NCI-H226 (cell line): ENCODE measurements at places on chromosomes 5 and 9.
A peak's percentile ranks its signal among the peaks of the same experiment; 100 is the strongest.

DNA sequence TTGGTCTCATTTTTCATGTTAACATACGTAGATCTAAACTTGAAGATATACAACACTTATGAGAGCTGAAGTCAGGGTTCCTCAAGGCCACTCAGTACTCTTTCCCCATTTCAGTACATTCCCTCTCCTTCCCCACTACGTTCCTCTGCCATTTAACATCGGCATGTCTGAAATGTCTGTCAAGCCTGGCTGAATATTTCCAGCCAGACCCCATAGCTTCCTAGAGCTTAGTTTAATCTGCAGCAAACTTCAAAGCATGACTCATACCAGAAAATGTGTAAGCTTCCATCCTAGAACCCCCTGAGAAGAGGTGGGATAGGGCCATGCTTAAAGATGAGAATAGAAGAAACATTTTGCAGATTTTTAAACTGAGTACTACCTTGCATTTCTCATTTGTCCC lies 6.2 kb downstream of the GZMA start:
- DNase-seq = no peak

GRCh38 chr9:103978396-103978795 lies 115.7 kb upstream of the SMC2 start:
- no peak for DNase-seq

GRCh38 chr9:87063246-87063645 lies 115.9 kb upstream of the GAS1 start:
- DNase-seq = peak; percentile 61

GRCh38 chr9:120545701-120546550 lies 34.0 kb downstream of the CDK5RAP2 start:
- DNase-seq = no peak

GRCh38 chr5:50702615-50703366 lies 36.4 kb downstream of the PARP8 start:
- DNase-seq = no peak

DNA sequence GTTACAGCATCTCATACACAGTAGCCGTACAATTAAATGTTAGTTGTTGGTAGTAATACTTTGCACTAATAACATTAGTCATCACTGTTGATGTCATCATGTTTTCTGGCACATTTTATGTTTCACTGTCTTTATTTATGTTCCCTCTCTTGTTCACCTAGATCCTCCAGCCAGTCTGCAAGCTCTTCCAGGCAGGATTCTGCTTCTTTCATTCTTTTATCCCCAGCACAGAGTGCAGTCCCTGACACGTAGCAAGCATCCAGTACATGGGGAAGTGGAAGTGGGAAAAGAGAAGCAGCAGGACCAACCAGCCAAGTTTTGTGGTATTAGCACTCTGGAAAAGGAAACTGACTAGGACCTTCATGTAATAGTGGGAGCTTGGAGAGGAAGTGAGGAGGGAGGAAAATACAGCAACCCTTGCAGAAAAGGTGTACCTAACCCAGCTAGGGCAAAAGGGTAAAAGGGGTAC lies 89.7 kb upstream of the SLC44A1 start:
- no peak for DNase-seq

DNA sequence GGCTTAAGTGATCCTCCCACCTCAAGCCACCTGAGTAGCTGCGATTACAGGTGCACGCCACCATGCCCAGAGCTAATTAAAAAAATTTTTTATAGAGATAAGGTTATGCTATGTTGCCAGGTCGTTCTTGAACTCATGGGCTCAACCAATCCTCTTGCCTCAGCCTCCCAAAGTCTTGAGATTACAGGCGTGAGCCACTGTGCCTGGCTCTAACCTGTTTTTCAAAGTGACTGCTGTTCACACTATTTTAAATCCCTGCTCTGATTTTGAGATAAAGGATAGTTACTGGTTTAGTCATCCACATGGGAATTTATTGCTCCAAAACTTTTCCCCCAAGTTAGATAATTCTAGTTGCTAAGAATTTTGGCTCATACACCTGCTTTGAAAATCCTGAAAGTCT lies 48.2 kb upstream of the MTMR12 start:
- peak; percentile 36 for DNase-seq

DNA sequence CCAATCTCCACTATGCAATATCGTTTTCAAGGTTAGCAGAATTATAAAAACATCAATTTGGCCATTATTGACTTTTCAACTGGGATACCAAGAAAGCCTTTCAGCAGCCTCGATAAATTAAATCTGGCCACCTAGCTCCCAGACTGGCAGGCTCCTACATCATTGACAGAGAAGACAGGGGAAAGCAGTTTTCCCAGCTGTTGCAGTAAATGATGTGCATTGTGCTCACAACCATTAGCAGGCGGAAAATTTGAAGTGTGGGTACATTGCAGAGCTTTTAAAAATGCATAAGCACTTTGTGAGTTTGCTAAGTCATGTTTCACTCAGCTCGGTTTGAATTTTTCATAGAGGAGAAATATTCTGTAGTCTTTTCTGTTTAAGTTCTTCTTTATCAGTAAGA lies 297.9 kb downstream of the KCTD16 start:
- no peak for DNase-seq

DNA sequence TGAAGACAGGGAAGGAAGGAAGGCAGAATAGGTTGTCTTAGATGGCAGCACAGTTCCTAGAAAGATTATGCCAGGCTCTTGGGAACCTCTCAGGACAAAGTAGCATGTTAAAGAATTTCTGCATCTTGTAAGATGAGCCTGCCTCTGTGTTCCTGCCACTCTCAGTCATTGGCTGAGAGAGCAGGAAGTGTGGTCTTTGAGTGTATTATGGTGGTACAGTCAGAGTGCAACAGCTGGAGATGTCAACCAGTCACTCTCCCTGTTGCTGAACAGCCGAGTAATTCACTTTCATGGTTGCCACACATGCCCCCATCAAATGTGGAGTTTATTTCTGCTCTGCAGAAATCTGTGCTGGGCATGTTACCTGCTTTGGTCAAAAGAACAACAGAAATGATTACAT lies 659.6 kb upstream of the RIOK2 start:
- DNase-seq = no peak

GRCh38 chr5:93574491-93575305 lies 6.3 kb downstream of the NR2F1-AS1 start:
- no peak for DNase-seq

DNA sequence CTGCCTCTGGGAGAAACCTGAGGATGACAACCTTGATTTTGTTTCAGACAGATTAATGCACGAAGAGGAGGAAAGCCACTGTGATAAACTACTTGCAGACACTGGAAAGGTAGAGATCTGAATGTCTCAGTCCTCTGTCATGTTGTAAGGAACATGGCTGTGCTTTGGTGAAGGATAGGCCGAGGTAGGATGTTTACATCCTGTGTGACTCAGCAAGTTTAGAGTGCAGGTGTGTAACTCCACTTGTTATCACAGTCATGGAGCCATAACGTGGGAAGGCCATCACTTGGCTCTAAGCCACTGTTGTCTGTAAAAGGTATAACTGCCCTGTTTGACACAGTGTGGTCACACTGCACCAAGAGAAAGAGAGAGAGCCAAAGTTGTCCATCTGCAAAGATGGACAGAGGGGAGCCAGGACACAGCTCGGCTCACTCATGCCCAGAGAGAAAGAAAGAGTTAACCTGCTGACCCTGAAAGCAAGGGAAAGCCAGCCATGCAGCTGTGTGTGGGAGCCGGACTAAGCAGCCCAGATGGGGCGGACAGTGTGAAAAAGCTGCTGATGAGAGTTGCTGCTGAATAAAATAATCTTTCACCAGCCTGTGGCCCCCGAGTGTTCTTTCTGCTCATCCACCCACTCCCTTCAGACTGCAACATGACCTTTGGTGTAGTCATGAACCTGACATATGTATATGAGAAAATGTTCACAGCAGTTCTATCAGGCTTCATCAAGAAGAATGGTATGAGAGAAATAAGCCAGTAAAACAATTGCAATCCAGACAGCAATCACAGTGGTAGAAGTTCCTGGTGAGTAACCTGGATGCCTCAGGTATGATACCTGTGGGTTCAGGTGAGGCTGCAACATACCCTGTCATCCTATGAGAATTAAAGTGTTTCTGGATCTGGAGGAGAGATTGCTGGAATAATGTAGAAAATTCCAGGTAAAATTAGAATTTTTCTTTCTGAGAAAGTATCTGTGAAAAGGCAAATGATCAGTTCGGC lies 115.9 kb downstream of the TARS1 start:
- no peak for DNase-seq

- no peak for DNase-seq
Observed at GRCh38 chr5:88659529-88660263, 223.3 kb downstream of the MEF2C start.

DNA sequence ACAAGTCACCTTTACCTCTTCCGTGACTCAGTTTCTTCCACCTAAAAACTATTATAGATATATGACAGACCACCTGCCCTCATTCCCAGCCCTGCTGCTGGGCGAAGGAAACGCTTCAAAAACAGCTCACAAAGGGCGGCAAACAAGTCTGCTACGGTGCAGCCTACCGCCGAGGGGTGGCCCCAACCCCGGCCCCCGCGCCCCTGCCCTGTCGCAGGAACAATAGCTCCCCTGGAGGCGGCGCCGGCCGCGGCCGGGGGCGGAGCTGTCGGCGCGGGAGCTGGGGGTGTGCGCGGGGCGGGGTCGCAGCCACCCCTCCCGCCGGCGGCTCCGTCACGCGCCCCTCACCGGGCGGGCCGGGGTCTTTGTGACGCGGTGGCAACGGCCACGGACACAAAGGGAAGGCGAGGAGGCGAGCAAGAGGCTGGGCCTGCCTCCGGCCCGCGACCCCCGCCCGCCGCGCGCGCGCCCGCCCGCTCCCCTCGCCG lies at the start of gene TMEFF1:
Gene TMEFF1, plus strand, starts transcription at position 362 of the 488 bp plus-strand sequence. CDS start 396 bp downstream, outside the sequence.
- DNase-seq = no peak

DNA sequence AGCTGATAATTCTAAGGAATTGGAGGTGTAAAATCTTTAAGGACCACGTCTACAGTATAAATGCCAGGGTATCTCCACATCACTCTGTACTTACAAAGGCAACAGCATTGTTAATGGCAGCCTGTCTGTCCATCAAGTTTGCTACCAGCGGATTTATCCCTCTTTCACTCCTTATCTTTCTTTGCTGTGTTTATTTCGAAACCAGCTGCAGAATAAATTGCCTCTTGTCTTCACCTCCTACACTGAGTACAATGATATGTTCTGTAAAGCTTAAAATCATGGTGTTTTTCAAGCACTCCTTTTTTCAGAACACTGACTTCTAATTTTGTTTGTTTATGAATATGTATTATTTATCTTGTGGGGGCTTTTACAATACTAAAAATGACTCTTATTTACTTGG lies 1088.1 kb downstream of the NR2F1-AS1 start:
- DNase-seq = peak; percentile 34

GRCh38 chr9:97993000-97993399 lies 9.9 kb downstream of the ANP32B start:
- no peak for DNase-seq

- DNase-seq = no peak
Observed at GRCh38 chr5:121982893-121983285, 21.1 kb downstream of the SRFBP1 start.

DNA sequence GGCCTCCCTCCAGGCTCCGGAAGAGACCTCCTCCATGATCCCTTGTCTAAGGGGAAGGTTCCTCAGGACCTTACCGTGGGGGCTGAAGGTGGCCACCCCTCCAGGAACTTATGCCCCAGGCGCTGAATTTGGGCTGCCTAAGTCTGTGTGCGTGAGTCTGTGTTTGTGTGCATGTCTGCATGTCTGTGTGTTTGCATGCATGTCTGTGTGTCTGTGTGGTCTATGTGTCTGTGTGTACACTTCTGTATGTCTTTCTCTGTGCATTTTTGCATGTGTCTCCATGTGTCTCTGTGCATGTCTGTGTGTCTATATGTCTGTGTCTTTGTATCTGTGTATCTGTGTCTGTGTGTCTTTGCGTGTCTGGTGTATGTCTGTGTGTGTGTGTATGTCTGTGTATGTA lies 20.5 kb downstream of the ABO start:
- DNase-seq = no peak

GRCh38 chr5:231661-232060 lies 13.5 kb downstream of the SDHA start:
- DNase-seq = no peak

DNA sequence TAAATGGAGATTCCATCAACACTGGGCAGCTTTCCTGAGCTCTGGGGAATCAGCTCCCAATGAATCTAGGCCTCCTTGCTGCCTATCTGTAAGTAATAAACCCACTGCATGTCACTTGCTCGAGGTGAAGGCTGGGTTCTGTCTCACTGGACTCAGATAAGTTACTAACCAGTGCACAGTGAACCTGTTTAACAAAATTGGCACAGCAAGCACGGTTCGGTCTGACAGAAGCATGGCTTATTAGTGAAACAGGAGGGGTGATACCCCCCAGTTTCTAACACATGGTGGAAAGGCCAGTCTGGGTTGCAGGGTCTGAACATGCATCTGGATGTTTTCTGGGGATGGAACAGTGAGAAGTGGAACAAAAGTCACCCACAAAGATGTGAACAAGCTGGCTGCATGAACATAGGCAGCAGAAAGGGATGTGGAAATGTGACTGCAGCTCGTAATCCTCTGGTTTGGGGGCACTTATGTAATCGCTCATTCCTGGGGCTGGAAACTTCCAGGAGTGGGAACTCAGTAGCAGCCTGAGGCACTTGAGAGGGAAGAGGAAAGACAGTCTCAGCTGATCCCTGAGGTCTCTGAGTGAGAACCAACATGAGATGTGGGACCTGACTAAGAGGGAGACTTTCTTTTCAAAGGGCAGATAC lies 37.7 kb downstream of the UGT3A2 start:
- no peak for DNase-seq

DNA sequence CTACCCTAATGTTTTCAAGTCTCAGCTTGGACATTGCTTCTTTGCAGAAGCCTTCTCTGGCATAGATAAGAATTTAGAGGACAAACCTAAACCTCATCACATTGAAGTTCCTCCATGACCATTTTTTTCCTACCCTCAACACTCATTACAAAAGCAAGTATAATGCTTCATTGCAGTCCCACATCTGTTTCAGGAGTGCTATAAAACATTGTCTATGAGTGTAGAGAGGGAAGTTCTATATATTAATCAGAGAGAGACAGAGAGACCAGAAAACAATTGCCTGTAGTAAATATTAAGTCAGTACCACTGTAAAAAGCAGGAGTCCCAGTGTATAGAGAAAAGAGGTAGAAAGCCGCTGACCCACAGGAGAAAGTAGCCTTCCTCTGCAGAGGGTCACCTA lies 149.7 kb downstream of the PRELID2 start:
- DNase-seq = no peak

DNA sequence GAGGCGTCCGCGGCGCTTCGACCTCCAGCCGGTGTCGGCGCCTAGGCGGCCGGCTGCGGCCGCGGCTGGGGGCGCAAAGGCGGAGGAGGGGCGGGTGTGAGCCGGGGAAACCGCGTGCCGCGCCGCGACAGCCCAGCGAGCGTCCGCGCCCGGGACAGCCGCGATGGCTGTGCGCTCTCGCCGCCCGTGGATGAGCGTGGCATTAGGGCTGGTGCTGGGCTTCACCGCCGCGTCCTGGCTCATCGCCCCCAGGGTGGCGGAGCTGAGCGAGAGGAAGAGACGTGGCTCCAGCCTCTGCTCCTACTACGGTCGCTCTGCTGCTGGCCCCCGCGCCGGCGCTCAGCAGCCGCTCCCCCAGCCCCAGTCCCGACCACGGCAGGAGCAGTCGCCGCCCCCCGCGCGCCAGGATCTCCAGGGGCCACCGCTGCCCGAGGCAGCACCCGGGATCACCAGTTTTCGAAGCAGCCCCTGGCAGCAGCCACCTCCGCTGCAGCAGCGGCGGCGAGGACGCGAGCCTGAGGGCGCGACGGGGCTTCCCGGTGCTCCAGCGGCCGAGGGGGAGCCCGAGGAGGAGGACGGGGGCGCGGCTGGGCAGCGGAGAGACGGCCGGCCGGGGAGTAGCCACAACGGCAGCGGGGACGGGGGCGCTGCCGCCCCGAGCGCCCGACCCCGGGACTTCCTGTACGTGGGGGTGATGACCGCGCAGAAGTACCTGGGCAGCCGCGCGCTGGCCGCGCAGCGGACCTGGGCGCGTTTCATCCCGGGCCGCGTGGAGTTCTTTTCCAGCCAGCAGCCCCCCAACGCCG lies 605 bp downstream of the CHSY3 start:
- DNase-seq = no peak

GRCh38 chr9:131605770-131606590 lies 60.7 kb downstream of the PRRT1B start:
- no peak for DNase-seq
